IMR-90 (cell line): ENCODE measurements at places on chromosomes 5 and 9. TPM values are rescaled to one million over a fixed set of nuclear protein-coding genes. Genes with fewer than 3 reads are reported as not detected.

DNA sequence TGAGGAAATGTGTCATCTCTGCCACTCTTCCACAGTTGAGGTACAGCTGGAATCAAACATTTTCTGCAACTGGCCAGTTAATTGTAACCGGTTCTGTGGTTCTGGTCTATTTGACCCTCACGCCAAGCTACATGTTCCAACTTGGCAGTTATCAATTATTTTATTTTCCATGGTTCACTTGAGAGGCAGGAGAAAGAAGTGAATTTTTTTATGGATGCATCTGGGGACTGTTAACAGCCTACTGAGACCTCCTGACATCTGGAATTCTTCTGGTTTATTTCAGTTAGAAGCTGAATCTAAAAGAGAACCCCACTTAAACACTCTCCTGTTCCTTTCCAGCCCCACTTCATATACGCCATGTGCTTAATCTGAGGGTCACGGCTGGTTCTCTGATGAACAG lies 372.3 kb downstream of the DNAH5 start:
- no peak for DNase-seq

Gene APBA1
- total RNA-seq = 3.8 and 4.2 TPM in 2 replicates

- no peak for DNase-seq
Observed at GRCh38 chr5:172450861-172451695, 3.2 kb downstream of the SH3PXD2B start.

Gene ADAMTS12
- 49.2 and 51.3 TPM in 2 replicates for total RNA-seq

Gene PCDHB8
- total RNA-seq = 0.18 and 0.28 TPM in 2 replicates

GRCh38 chr5:111367115-111367514 lies 142.9 kb downstream of the CAMK4 start:
- no peak for DNase-seq

Gene NR2F1
- 18.1 and 19.0 TPM in 2 replicates for total RNA-seq

DNA sequence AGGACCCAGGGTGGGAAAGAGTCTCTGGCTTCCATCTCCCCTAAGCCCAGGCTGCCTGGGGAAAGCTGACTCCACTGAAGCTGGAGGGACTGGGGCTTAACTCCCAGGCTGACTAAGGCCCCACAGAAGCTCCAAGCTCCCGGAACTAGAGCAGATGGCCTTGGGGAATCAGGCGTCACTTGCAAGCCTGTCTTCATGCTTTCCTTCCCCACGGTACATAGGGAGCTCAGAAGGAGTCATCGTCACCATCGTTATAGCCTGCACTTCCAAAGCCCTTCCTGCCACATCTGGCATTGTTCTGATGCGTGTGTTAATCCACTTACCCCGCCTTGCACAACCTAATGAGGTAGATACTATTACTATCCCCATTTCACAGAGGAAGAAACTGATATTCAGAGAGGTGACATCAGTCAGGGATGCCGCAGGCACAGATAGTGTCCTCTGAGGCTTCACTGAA lies 11.5 kb downstream of the AQP3 start:
- no peak for DNase-seq

DNA sequence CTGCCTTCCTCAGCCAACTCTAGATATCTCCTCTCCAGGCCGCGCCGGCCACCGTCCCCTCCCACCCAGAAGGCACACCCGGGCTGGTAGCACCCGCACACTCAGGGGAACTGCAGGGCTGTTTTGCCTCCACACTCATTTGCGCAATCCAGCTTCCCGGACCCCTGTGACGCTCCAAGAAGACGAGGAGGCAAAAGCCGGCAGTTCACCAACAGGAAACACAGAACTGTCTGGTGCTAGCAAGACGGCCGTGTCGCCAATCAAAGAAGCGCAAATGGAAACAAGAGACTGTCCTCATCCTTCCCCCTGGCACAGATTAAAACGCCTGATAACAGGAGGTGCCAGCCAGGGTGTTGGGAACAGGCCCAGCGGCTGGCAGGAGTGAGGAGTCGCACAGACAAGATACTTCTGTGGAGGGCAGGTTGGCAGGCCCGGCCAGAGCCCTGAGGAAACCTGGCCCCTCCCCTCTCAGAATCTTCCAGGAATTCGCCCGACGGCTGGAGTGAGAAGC lies 7.8 kb downstream of the AGPAT2 start:
- no peak for DNase-seq

Gene PLPP7
- total RNA-seq = 0.54 and 0.56 TPM in 2 replicates

DNA sequence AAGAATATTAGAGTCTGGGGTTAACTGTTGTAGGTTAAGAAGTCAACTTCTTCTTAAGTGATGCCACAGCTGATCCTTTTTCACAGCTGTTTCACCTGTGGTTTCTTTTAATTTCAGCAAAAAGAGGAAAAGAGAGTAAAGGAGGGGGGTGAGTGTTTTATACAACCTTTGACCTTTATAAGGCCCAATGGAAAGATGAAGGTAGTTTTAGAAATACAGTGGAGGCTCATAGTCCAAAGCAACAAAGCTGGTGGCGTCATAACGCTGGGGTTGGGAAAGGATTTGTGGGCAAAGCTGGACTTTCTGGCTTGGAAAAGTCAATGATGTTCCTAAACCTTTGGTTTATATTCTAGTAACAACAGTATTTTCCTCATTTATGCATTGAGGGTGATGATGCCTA lies 49.5 kb downstream of the RCL1 start:
- no peak for DNase-seq

Gene OBP2B
- total RNA-seq = not detected in 2 replicates

GRCh38 chr9:95733741-95734666 lies 141.5 kb upstream of the ERCC6L2 start:
- DNase-seq = no peak

Gene PCDHA12
- total RNA-seq = not detected in 2 replicates

- DNase-seq = peak; percentile 56
Observed at GRCh38 chr5:139138809-139139208, 59.4 kb downstream of the SIL1 start.

- DNase-seq = no peak
Observed at GRCh38 chr5:115475788-115476187, 68.8 kb downstream of the FEM1C start.

Gene IL33
- total RNA-seq = not detected in 2 replicates

Gene PCSK5
- total RNA-seq = 2.8 and 3.0 TPM in 2 replicates

GRCh38 chr5:173499471-173500212 lies 116.8 kb downstream of the BOD1 start:
- no peak for DNase-seq

Gene RABEPK
- total RNA-seq = 49.7 and 59.7 TPM in 2 replicates

- no peak for DNase-seq
Observed at GRCh38 chr5:159752622-159753275, 163.5 kb upstream of the ADRA1B start.

DNA sequence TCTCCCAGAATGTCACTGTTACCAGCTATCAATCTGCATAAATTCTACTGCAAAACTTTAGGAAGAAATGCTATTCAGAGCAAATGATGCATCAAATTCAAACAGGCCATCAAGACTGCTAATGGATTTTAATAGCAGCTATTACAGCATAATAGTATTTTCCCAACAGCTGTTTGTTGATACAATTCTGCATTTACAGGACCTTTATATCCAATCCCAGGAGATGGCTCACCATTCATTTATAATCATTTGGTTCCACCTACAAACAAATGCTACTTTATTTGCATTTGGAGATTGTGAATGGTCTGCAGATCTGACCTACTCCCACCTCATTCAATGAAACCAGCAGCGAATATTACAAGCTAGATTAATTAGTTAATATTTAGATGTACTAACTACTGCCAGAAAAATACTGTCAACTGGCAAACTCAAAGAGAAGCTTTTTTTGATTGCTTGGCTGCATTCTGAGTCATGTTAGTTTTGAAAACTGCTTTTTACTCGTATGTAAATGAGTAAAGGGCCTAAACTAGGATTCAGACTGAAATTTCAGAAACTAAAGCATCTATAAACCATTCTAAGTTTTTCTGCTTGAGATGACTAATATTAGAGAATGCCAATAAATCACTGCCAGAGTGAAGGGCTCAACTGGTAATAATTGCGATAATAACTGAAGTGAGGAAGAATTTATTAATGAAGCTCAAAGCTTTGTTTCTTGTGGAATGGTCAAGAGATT lies 7.1 kb upstream of the PCA3 start:
- DNase-seq = no peak

DNA sequence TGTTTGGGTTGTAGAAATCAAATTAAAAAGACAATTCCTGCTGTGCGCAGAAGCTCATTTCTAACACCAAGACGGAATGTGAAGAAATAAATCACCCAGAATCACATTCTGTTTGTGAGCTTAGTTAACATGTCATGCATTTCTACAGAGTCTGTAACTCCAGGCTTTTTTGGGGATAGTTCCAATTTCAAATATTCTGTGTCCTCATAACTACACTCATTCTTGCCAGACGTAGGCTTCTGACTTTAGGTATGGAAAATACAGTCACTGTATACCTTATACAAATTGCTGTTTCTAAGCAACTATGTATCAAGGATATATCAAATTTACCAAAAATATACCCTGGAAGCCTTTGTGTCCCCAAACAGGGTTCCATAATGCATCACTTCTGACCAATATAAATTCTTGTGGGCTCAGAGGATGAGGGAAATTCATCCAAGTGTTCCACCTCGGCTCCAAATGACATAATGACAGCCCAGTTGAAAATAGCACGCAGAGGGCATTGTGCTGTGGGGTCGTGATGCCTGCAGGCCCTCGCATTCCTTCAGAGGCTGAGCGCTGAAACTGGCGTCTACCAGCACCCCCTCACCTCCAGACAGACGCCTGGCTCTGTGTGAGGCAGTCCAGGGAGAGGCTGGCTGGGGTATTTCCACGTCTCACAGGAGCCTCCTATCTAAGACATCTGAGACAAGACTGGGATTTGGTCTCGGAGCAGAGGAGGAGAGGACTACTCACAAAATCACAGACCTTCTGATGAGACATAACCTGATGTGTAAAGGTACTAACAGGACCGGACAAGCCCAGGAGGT lies 79.8 kb downstream of the KLF4 start:
- no peak for DNase-seq

DNA sequence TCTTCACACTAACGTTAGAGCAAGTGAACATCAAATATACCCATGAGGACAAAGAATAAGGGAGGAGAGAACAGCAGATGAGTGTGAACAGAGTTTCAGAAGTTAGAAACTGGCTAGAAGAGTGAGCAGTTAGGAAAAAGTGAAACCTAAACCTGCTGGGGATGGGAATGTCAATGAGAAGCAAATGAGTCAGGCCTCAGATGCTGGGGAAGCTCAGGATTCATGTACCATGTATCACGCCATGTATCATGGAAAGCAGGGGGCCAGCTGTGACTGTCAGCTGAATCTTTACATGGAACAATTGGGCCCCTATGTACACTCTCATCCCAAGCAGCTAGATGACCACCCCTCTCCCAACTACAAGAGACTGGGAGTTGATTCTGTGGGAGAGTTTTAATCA lies 16.2 kb downstream of the GDF9 start:
- peak; percentile 84 for DNase-seq

Gene ACTBL2
- 1.6 and 1.7 TPM in 2 replicates for total RNA-seq

Gene HAPLN1
- total RNA-seq = under 0.01 and 0.56 TPM in 2 replicates

Gene SPATA31E1
- not detected in 2 replicates for total RNA-seq

DNA sequence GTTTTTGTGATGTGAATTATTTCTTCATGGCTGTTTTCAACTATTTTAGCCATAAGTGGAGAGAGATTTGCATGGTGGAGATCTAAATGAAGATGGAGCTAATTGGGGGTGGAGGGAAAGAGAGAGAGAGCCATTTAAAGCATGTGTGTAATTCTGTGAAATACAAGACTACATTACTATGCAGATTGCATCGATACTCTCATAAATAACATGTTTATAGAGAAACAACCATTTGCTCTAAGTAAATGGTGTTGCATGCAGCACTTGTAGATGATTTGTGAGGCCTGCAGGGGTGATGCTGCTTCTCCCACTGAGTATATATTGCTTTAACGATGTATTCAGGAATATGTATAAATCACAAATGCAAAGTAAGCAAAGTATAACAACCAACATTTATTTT lies 270.2 kb upstream of the RIOK2 start:
- DNase-seq = no peak

DNA sequence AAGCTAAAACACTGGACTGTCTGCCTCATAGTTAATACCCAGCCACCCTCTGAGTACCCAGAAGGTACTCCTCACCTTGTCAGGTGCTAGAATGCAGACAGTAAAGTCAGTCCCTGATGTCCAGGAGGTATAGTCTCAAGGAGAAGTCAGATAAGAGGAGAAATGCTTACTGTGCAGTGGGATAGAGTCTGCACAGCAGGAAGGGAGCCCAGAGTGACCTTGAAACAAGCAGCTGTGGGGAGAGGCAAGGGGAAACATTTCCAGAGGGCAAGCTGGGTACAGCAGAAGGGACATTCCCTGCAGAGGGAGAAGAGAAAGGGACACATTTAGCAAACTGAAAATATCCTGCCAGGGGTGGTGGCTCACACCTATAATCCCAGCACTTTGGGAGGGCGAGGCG lies 122.7 kb downstream of the GCNT1 start:
- DNase-seq = no peak

- DNase-seq = no peak
Observed at GRCh38 chr9:130575514-130575913, 3.9 kb upstream of the FUBP3 start.

DNA sequence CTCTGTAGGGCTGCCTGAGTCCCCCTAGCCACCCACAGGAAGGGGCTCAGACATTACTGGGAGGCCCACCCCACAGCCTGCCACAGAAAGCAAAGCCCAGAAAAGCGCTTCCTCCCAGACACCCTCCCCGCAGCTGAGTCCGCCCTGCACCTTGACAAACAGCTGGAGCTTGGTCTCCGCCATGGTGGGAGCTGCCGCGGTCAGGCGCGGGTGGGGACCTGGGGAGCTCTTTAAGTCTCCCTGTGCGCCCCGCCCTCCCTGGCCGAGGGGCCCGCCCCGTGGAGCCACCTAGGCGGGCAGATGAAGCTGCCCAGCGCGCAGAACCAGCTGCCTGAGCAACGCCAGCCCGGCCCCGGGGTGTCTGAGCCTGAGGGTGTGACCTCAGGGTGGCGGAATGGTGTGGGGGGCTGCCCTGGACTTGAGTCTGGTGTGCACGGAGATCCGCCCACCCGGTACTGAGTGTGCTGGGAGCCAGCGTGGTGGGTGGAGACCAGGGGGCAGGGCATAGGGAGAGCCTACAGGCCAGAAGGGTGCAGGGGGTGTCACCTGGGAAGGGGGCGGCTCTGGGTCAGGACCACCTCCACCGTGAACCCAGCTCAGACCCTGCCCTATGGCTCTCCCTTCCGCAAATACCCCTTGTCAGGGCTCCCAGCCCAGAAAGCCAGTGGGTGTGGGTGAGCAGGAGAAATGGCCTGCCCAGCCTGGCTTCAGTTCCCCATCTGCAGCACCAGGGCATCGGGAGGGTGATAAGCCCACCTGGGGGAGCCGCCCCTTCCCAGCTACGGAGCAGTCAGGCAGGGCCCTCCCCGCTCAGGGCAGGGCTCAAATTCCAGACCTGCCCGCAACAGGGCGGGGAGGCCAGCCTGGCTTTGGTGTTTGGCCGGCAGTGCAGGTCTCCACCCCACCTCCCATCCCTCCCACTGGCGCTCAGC lies at the start of gene CLIC3:
Gene CLIC3, minus strand, starts transcription at position 208 of the 932 bp plus-strand sequence. Its CDS starts 25 bp downstream, at position 183.
- DNase-seq = no peak

GRCh38 chr9:134373953-134374300 lies 47.7 kb downstream of the RXRA start:
- DNase-seq = no peak
